ENCODE measurements at places on chromosomes 5 and 9. TPM values are rescaled to one million over a fixed set of nuclear protein-coding genes. Genes with fewer than 3 reads are reported as not detected.
A peak's percentile ranks its signal among the peaks of the same experiment; 100 is the strongest.

Gene MOB3B
- total RNA-seq: 2.1 TPM

Gene HINT2
- 71.1 TPM for total RNA-seq

DNA sequence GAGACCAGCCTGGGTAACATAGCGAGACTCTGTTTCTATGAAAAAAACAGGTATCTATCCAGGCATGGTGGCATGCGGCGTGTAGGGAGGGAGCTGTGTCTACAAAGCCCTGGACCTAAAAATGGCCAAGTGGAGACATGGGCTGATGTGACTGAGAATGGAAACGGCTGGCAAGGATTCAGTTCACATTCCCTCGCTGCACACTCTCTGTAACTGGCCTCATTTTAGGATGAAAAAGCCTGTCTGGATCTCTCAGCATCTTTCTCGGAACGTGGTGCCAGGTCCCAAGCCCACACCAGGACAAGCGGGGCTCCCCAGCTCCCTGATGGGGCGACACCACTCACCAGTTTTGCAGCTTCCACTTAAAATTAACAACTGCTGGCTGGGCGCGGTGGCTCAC is 13.4 kb downstream of the EXD3 start:
- DNase-seq: no peak
- no peak overlapping the region for H3K27ac ChIP-seq
- H3K27me3 ChIP-seq: no peaks in the 10 kb centered on the region
- H3K4me1 ChIP-seq: peaks cover 72% of the 10 kb centered on the region
- H3K36me3 ChIP-seq: no peaks in the 10 kb centered on the region

GRCh38 chr9:34047864-34048726 is 592 bp downstream of the UBAP2 start:
- H3K36me3 ChIP-seq: no peaks in the 10 kb centered on the region
- peak overlapping the region; percentile 96 for H3K27ac ChIP-seq
- H3K4me1 ChIP-seq: peaks cover 38% of the 10 kb centered on the region
- peak; percentile 36 for DNase-seq
- H3K27me3 ChIP-seq: no peaks in the 10 kb centered on the region

Gene LCN9
- not detected for total RNA-seq

Gene PCA3
- not detected for total RNA-seq

Gene ROPN1L
- total RNA-seq: 0.38 TPM

Gene CKMT2
- 1,824 TPM for total RNA-seq

GRCh38 chr5:176938472-176938871 is 39.3 kb upstream of the HK3 start:
- DNase-seq: no peak
- H3K27me3 ChIP-seq: no peaks in the 10 kb centered on the region
- H3K4me3 ChIP-seq: no peak overlapping the region
- H3K4me1 ChIP-seq: peaks cover 20% of the 10 kb centered on the region
- H3K36me3 ChIP-seq: peaks cover 52% of the 10 kb centered on the region
